ENCODE measurements at places on chromosomes 11 and 22.

DNA sequence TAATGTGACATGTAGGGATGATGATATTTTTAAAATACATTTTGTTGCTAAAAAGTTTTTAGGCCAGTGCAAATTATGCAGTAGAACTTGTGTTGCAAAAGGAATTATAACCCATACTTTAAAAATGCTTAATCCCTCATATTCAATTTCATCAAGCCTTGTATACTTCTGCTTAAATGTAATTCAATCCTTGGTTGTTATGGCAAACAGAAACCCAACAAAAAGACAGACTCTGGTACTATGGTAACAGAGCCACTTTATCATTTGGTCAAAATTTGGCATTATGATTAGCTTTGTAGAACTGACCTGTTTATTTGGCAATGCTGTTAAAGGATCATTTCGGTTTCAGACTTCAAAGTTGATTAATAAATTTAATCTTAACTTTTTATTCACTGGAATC lies 284.8 kb downstream of the TMEM135 start:
- DNase-seq = no peak

DNA sequence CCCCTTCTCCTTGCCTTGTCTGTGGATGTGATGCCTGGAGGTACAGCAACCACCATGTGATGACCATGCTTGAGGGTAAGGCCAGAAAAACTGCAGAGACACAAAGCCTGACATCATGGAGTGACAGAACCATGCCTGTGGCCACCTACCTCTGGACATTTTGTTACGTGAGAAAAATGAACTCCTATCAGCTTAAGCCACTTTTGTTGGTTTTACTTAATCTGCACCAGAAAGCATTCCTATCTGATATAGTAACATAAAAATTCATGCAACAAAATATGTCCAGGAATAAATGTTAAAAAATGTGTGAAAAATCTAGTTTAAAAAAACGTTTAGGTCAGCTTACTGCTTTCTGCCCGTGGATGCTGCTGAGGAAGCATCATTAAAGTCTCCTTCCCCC lies 42.6 kb upstream of the P4HA3 start:
- DNase-seq = no peak

DNA sequence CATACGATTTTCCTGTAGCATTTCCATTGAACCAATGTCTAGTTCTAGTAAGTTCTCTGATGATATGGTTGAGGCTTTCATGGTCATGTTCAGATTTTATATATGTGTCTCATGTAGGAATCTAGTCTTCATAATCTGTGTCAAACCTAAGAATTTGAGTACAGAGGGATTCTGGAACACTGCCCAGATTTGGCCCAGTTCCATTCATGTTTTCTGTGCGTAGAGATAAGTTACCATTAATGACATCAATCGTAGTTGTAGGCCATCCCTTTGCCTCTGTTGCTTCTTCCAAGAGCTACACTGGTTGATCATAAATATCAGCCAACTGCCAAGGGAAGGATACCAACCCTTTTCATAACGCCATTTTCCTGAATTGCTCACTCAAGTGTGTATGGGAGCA lies 23.3 kb downstream of the ST3GAL4 start:
- DNase-seq = no peak

- DNase-seq = peak; percentile 71
Observed at GRCh38 chr22:20781272-20781990, 7.5 kb downstream of the SERPIND1 start.

GRCh38 chr11:8263109-8263768 lies 439 bp downstream of the LMO1 start:
- peak; percentile 18 for DNase-seq

DNA sequence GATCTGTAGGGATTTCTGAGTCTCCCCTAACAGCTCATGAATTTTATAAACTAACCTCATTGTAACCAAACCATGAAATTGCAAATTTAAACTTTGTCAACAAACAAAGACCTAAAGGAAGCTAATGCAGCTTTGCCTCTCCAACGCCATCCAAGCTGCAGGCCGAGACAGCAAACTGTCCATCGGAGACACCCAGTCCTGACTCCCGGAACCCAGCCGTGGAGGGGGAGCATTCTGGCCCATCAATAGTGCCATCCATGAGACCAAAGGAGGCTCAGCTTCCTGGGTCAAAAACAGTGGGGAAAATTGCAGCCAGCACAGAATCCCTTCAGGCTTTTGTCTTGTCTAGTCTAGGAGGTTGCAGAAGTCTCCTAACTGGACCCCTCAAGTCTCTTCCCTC lies 147.6 kb upstream of the OPCML start:
- DNase-seq = no peak

- DNase-seq = no peak
Observed at GRCh38 chr11:110984147-110984546, 261.4 kb upstream of the POU2AF2 start.

DNA sequence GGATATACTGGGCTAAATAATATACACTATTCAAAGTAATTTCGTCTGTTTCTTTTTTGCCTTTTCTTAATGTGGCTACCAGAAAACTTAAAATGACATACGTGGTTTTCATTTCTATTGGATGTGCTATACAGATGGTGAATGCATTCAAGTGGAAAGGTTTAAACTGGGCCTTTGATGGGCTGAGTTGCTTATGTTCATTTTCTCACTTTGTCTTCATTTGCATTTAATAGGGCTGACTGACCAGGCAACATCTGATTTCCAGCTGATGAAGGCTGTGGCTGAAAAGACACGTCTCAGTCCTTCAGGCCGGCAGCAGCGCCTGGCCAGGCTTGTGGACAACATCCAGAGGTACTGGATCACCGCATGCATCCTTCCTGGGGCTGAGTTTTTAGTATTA lies 27.9 kb downstream of the PIWIL4 start:
- no peak for DNase-seq

DNA sequence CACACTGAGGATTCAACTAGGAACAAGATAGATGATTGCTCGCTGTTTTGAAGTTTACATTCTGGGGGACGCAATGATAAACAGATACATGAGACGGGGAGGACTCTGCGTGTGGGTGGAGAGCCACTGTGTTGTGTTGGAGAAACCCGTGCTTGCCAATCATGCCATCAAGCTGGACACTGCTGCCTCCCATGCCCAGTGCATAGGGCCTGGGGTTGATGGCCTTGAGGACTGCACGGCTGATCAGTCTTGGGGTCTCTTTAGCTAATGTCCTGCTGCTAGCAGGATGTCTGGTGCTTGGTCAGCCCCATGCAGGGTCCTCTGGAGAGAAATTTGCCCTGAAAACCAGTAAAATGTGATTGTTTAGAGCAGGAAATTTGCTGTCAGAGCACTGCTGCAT lies 221.2 kb upstream of the B3GAT1 start:
- no peak for DNase-seq

DNA sequence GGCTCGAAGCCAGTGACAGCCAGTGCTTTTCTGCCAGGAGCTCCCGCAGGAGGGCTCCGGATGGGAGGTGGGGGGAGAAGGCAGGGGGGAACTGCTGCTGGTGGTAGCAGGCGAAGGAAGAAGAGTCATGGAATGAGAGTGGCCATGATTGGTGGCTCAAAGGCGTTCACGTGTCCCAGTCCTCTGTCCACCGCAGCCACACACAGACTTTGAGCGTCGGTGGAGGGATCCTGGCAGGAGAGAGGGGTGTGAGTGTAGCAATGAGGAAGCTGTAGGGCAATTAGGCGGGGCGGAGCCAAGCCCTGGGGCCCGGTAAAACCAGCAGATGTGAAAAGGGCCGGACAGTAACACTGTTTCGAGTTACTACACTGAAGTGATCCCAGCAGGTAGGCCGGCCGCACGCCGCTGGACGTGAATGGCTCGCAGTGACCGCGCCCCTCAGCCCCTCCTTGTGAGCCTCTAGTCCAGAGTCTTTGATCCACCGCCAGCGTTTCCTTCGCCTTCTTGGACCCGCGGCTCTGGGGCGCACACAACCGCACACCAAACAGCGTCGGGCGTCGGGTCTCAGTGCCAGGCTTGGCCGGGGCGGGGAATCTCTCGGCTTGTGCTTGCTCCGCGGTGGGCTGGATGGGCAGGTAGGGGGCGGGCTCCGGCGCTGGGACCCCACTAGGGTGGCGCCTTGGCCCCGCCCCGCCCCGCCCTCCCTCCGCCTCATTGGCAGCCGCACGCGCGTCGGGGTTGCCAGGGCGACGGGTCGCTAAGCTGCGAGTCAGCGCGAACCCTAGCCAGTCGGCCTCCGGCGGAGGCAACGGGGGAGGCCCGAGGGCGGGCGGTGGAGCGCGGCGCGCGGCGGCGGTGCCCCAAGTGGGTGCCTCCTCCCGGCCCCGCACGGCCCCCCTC lies at the start of gene LRRC10B:
LRRC10B (plus strand) TSS at position 788 of the 900 bp plus-strand sequence. CDS start 250 bp downstream, outside the sequence.
- DNase-seq = peak; percentile 33

DNA sequence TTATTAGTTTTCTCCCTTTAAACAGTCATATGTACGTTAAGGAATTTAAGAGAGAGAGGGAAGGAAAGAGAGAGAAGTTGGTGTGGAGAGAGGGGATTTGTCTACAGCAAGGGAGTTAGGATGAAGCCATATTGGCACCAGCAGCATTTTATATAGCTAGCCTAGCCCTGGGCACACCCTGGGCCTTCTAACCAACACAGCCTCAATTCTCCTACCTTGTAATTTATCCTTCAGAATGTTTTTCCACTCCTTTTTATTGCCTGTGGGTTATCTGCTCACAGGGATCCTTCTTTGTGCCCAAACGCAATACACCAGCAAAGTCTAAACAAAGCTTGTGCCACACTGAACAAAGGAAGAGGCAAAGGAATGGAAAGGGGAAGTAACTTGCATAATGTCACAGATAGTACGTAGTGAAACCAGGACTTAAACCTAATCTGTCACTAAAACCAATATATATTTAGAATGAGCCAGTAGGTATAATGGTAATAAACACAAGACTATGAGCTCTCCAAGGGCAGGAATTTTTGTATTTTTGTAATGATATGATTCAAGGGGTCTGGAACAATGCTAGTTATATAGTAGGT lies 613.8 kb upstream of the TENM4 start:
- DNase-seq = no peak
